ENCODE measurements at places on chromosomes 6 and 20. TPM values are rescaled to one million over a fixed set of nuclear protein-coding genes. Genes with fewer than 3 reads are reported as not detected.

The SASH1 gene
- 0.04 TPM for total RNA-seq

The NCOA7 gene
- total RNA-seq: 76.4 TPM

The POM121L2 gene
- total RNA-seq: not detected

The ERGIC3 gene
- 107 TPM for total RNA-seq

GRCh38 chr20:46205349-46205748, 87.2 kb downstream of the CD40 start:
- DNase-seq: no peak
- H3K27me3 ChIP-seq: peaks cover 65% of the 10 kb centered on the region
- peaks cover 14% of the 10 kb centered on the region for H3K4me1 ChIP-seq
- H3K36me3 ChIP-seq: no peaks in the 10 kb centered on the region
- H3K4me3 ChIP-seq: no peak overlapping the region

DNA sequence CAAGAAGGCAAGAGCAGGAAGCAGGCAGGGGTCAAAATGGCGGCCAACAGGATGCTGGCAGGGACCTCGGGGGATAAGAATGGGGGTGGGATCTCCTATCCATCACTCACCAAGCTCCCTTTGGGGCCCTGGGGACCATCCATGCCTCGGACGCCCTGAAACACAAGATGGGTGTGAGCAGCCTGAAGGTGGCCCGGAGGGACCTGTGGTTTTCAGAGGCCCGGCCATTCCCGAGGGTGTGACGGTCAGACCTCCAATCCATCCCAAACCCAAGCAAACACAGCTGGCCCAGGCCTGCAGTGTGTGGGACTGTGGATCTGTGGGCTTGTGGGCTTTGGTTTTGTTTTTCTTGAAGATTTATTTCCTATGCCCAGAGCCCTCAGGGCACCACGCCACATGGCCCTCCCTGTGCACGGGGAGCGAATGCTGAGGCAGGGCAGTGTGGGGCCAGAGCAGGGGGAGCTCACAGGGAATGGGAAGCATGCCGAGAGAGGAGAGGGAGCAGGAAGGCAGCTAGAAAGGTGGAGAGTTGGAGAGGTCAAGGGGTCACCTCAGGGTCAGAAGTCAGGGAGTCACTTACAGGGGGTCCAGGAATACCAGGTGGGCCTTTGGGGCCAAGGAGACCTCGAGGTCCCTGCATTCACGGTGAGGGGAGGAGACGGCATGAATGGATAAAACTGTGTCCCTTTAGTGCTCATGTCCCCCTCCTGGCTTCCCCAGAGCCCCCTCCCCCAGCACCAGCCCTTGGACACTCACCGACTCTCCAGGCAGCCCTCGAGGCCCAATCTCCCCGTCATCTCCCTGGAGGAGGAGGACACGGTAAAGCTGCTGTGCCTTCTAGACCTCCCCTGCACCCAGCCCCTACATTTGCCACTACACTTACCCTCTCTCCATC, 14.5 kb downstream of the COL11A2 start:
- DNase-seq: no peak
- peaks cover 2% of the 10 kb centered on the region for H3K4me1 ChIP-seq
- H3K4me3 ChIP-seq: no peak overlapping the region
- no peaks in the 10 kb centered on the region for H3K27me3 ChIP-seq
- H3K36me3 ChIP-seq: peaks cover 3% of the 10 kb centered on the region

DNA sequence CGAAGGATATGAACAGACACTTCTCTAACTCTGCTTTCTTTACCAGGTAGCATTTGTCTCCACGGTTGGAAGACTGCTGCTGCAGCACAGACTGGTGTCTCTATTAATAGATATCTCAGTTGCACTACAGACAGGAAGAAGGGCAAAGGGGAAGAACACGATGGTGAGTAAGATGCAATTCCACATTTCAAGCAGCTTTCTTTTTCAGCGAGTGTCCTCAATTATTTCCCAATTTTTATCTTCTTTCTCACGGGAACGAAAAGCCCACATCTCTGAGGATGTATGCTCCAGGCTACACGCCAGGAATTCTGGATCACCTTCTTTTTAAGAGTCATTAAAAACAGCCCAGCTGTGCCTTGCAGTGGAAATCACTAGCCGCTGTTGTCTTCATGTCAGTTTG, 311.6 kb upstream of the ECI2 start:
- H3K36me3 ChIP-seq: no peaks in the 10 kb centered on the region
- peaks cover under 1% of the 10 kb centered on the region for H3K4me1 ChIP-seq
- H3K4me3 ChIP-seq: no peak overlapping the region
- DNase-seq: no peak
- H3K27me3 ChIP-seq: peaks cover 23% of the 10 kb centered on the region

- H3K36me3 ChIP-seq: no peaks in the 10 kb centered on the region
- peaks cover 13% of the 10 kb centered on the region for H3K4me1 ChIP-seq
- no peak for DNase-seq
- H3K27me3 ChIP-seq: no peaks in the 10 kb centered on the region
- no peak overlapping the region for H3K4me3 ChIP-seq
- no peak overlapping the region for H3K27ac ChIP-seq
These were observed 12.9 kb downstream of the SNPH start for GRCh38 chr20:1278993-1279392.

DNA sequence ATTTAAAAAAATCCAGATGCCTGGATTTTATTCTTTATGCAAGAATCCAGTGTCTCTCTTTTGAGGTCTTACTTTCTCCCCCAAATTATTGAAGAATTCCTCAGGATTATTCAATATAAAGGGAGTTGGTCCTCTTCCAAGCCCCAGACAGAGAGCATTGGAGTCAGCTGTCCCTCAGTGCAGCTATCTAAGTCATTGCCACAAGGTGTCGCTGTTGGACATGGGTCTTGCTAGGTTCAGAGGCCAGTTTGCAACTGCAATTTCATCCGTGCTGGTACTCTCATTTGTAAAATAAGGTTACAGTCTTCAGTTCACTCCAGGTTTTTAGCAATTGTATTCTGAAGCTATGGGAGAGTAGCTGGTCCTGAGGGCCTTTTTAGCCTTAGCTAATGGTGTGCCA, 27.8 kb downstream of the CCN2 start:
- DNase-seq: peak; percentile 31
- H3K27me3 ChIP-seq: peaks cover 13% of the 10 kb centered on the region
- H3K4me1 ChIP-seq: no peaks in the 10 kb centered on the region
- no peaks in the 10 kb centered on the region for H3K36me3 ChIP-seq

DNA sequence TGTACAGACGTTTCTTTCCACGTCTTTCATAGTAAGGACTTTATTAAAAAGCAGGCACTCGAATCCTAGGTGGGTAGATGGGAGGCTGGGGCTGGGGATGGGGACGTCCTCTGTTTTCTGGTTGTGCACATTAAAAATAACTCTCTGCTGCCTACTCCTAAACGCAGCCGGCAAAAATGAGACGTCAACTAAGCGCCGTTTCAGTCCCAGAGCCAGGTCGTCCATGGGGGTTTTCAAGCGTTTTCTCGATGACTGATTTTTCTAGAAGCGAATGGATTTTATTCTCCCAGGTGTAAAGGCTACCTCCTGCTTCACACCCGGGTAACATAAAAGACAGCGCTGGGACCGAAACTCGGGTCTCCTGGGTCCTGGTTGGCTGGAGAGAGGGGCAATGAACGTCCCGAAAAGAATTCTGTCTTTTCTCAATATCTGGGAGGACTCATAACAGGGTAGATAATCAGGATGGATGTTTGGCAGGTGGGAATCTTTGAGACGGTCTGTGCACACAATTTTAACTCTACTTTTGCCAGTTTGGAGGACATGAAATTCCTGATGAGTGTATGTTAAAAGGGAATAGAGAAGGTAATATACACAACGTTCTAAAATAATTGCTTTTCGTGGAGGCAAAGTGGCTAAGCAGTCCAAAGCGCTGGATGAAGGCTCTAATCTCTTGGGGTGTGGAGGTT, 25.2 kb downstream of the GPX6 start:
- H3K27me3 ChIP-seq: peaks cover 72% of the 10 kb centered on the region
- peak; percentile 5 for DNase-seq
- H3K4me1 ChIP-seq: peaks cover 26% of the 10 kb centered on the region

GRCh38 chr20:50496773-50497385, 13.3 kb upstream of the PTPN1 start:
- H3K4me1 ChIP-seq: peaks cover 13% of the 10 kb centered on the region
- DNase-seq: no peak
- H3K36me3 ChIP-seq: no peaks in the 10 kb centered on the region
- H3K27me3 ChIP-seq: no peaks in the 10 kb centered on the region

- H3K4me1 ChIP-seq: peaks cover 11% of the 10 kb centered on the region
- H3K27me3 ChIP-seq: peaks cover 43% of the 10 kb centered on the region
- peak overlapping the region; percentile 23 for H3K27ac ChIP-seq
- no peaks in the 10 kb centered on the region for H3K36me3 ChIP-seq
- H3K4me3 ChIP-seq: no peak overlapping the region
These were observed 14.2 kb downstream of the COL19A1 start for GRCh38 chr6:69880601-69881000.

DNA sequence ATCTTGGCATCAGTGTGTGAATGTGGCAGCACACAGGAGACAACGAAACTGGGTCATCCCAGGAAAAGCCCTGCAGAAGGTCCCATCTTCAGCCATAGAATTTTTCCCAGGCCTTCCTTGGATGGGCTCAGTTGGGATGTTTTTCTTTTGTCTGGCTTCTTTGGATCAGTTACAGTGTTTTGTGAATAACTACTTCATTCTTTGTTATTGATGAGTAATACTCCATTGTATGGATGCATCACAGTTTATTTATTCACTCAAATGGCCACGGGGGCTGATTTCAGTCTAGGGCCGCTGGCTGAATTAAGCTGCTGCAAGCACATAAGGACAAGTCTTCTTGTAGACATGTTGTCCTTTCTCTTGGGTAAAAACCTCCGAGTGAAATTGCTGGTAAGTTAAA, 81.3 kb upstream of the CD93 start:
- no peaks in the 10 kb centered on the region for H3K4me1 ChIP-seq
- no peaks in the 10 kb centered on the region for H3K36me3 ChIP-seq
- DNase-seq: no peak
- no peak overlapping the region for H3K27ac ChIP-seq
- H3K4me3 ChIP-seq: no peak overlapping the region

Measured in activated naive CD8-positive, alpha-beta T cell treated with anti-CD3 and anti-CD28 coated beads for 36 hours (primary cell).